ENCODE measurements at places on chromosomes 2 and 18. TPM values are rescaled to one million over a fixed set of nuclear protein-coding genes. Genes with fewer than 3 reads are reported as not detected.

The ICOS gene
- total RNA-seq: not detected

The AKAIN1 gene
- total RNA-seq: not detected

The TEX51 gene
- total RNA-seq: not detected

The TMEM37 gene
- 0.51 TPM for total RNA-seq

The LRRC30 gene
- not detected for total RNA-seq

The FAM228A gene
- 0.28 TPM for total RNA-seq

The CERKL gene
- not detected for total RNA-seq

The SCN9A gene
- total RNA-seq: 0.56 TPM

The COL4A3 gene
- total RNA-seq: under 0.01 TPM

- no peak for DNase-seq
These were observed 149.3 kb downstream of the EML6 start for GRCh38 chr2:54872780-54873179.

DNA sequence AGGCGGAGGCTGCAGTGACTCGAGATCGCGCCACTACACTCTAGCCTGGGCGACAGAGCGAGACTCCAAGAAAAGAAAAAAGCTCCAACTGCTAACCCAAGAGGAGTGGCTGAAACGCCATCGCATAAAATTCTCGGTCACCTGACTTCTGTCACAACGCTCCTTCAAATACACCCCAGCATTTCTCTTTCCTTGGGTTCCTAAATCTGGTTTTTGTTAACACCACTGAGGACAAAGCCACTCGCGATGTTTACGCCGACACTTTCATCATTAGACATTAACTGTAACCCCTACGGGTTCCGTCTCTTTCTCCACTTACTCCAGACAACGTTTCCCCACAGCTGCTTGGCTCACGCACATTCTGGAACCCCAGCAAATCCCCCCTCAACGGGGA lies 679 bp downstream of the CLK1 start:
- no peak for DNase-seq

DNA sequence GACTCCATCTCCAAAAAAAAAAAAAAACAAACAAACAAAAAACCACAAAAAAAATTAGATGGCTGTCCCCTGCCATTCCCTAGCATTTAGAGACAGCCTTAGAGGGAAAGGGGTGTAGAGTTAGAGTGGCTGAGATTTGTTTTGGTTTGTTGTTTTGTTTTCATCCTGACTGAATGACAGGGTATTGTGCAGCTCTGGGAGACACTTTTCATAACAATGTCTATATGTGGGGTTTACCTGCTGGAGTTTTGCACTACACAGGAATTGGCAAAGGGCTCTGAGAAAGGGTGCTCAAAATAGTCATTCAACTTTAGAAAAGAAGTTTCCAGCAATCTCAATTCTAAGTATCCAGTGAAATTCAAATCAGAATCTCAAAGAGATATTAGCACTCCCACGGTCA lies 732.5 kb upstream of the CHAC2 start:
- DNase-seq: no peak

- DNase-seq: no peak
These were observed 44.5 kb downstream of the LDLRAD4 start for GRCh38 chr18:13262839-13263691.

GRCh38 chr2:142989273-142990204 lies 112.1 kb downstream of the KYNU start:
- peak; percentile 54 for DNase-seq

DNA sequence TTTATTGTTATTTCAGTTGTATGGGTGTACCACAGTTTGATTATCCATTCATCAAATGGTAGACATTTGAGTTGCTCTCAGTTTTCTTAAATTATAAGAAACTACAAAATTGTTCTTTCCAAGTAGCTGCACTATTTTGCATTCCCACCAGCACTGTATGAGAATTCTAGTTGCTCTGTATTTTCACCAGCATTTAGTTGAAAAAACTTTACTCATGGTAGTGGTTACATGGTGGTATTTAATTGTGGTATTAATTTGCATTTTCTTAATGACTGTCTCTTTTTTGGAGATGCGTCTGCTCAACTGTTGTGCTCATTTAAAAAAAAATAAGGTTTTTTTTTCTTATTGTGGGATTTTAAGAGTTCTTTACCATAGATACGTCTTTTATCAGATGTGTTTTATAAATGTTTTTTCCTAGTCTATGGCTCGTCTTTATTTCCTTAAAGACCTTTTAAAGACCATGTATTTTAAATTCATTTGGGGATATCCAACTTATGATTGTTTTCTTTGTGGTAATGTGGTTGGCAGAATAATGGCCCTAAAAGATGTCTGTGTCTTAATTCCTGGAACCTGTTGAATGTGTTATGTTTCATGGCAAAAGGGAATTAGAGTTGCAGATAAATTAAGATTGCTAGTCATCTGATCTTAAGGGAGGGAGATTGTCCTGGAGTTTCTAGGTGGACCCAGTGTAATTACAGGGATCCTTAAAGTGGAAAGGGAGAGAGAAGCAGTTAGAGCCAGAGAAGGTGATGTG lies 37.4 kb downstream of the UBE2F start:
- no peak for DNase-seq

DNA sequence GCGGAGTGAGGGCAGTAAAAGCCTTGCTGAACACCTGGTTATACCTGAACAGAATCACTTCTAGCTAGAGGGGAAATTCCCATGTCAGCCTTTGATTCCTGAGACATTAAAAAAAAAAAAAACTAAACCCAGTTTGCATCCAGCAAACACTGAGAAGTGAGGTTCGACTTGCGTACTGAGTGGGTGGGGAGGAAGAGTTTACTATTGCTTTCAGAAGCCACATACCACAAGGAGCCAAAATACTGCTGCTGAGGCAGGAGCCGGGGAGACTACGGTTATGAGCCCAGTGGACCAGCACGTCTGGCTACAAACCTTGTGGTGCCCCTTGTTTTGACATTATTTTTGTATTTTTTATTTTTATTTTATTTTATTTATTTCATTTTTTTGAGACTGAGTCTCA lies 2.7 kb downstream of the COLEC11 start:
- no peak for DNase-seq

DNA sequence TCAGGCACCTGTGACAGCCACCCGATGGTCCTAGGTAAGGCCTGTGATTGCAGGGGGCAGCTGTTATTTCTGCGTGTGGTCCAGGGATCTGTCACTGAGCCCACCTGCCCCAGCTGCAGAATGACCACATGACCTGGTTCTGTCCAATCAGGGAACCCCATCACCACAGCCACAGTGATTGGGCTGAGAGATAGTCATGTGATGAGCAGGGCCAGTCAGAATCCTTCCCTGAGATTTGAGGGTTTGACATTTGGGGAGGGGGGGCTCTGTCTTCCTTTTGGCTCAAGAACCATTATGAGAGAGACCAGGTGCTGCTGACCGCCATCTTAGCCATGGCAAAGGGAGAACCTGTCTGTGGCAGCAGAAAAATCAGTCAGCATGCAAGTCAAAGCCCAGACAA lies 147.2 kb downstream of the SMAD7 start:
- DNase-seq: no peak

DNA sequence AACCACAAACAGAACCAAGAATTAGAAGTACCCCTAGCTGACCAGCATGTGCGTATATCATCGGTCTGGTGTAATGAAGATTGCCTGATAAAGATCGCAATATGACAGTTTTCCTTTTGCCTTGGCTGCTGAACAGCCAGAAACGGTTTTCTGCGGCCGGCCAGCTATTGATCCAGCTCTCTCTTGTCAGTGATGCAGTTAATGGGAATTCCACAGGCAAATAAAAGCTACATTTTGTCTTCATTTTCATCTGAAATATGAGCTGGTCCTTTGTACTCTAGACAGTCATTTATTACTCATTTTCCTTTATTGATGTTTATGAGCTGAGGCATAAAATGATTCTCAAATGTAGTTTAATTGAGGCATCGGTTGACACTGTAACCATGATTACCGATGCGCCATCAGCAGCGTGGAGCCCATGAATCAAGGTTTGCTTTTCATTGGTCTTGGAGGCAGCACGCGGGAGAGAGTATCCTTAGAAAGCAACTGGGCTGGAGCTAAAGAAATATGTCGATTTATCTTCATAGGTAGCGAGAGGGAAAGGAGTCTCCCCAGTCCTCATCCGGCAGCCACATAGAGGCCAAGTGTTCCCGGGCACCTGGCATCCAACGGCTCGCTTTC lies 535.2 kb downstream of the GALR1 start:
- DNase-seq: no peak

GRCh38 chr18:47075098-47075883 lies 39.9 kb upstream of the ELOA2 start:
- no peak for DNase-seq

- DNase-seq: no peak
These were observed 68.4 kb downstream of the KIAA2012 start for GRCh38 chr2:202141329-202141947.

GRCh38 chr2:19810637-19811036 lies 91.1 kb downstream of the TTC32 start:
- DNase-seq: no peak

DNA sequence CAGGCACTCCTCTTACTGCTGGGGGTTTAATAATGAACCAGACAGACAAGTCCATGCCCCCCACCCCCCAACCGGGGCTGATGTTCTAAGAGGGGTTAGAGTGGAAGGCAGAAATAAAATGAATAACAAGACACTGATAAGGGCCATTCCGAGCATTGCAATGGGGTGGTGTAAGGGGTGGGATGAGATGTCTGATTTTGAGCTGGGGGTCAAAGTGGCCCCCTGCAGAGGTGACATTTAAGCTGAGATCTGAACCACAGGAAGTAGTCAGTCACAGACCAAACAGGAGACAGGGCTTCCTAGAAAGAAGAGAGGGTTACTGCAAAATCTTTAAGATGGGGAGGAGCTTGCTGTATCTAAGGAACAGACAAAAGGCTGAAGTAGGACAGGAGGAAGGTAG lies 180.6 kb upstream of the SH3BP4 start:
- DNase-seq: no peak

- DNase-seq: no peak
These were observed 7.7 kb upstream of the DNMT3A start for GRCh38 chr2:25349397-25349796.

All from dermis blood vessel endothelial cell (primary cell).